ENCODE measurements at places on chromosomes 16 and 17. TPM values are rescaled to one million over a fixed set of nuclear protein-coding genes. Genes with fewer than 3 reads are reported as not detected.

Gene KCNH4
- under 0.01 TPM for total RNA-seq

Gene CORO6
- 12.4 TPM for total RNA-seq

Gene CLDN9
- not detected for total RNA-seq

Gene ANKRD40CL
- not detected for total RNA-seq

Gene CX3CL1
- total RNA-seq, result 0.32 TPM

Gene KRTAP9-4
- not detected for total RNA-seq

Gene EIF4A3
- 63.9 TPM for total RNA-seq

Gene ACAP1
- total RNA-seq, result 0.97 TPM

Gene ZDHHC1
- total RNA-seq, result 15.3 TPM

Gene FDXR
- 26.0 TPM for total RNA-seq

Gene OSBPL7
- 6.8 TPM for total RNA-seq

Gene SCNN1G
- total RNA-seq, result not detected

Gene SHISA9
- 1.8 TPM for total RNA-seq

Gene KRT40
- not detected for total RNA-seq

Gene IL34
- 2.8 TPM for total RNA-seq

Gene AGRP
- not detected for total RNA-seq

Gene HOXB2
- total RNA-seq, result 11.2 TPM

Gene MT1E
- 16.6 TPM for total RNA-seq

Gene QRICH2
- total RNA-seq, result 1.8 TPM

Gene HBQ1
- total RNA-seq, result not detected

Gene GDPD3
- total RNA-seq, result 0.73 TPM

Gene KRT24
- not detected for total RNA-seq

Gene RAB37
- total RNA-seq, result 0.85 TPM

Gene CRYM
- 0.24 TPM for total RNA-seq

Gene ITGB3
- 40.4 TPM for total RNA-seq

Gene KRT15
- total RNA-seq, result 0.32 TPM

Gene SLC5A10
- not detected for total RNA-seq

Gene SSTR5
- not detected for total RNA-seq

Gene CCL8
- total RNA-seq, result 0.12 TPM

Gene ASIC2
- not detected for total RNA-seq

Gene PDIA2
- not detected for total RNA-seq

Gene ODAD4
- total RNA-seq, result 0.97 TPM

Gene RAC3
- 5.0 TPM for total RNA-seq

Gene CA5A
- not detected for total RNA-seq

Gene TK2
- 54.5 TPM for total RNA-seq

Gene RHBDL1
- 2.9 TPM for total RNA-seq

Gene TAC4
- not detected for total RNA-seq

Gene RBBP6
- 39.3 TPM for total RNA-seq

Gene MYOCD
- total RNA-seq, result 0.81 TPM

Gene TLCD1
- total RNA-seq, result 3.9 TPM

Gene TP53TG3B
- total RNA-seq, result not detected

Gene CIBAR2
- not detected for total RNA-seq

Gene CDH3
- total RNA-seq, result 1.3 TPM

Gene DDX28
- 12.4 TPM for total RNA-seq

Gene SEPTIN1
- 0.32 TPM for total RNA-seq

Gene CCL17
- not detected for total RNA-seq

Gene CD300LB
- not detected for total RNA-seq

Gene VPS9D1
- total RNA-seq, result 19.8 TPM

Gene TMEM114
- 0.24 TPM for total RNA-seq

Gene MEFV
- 0.16 TPM for total RNA-seq

Gene TMEM204
- total RNA-seq, result 32.8 TPM

Gene SLC12A3
- total RNA-seq, result not detected

Gene TPPP3
- 0.97 TPM for total RNA-seq

Gene GLYR1
- total RNA-seq, result 43.4 TPM

Gene HMOX2
- 32.4 TPM for total RNA-seq

Gene RAMP2
- total RNA-seq, result not detected

Gene TEX19
- total RNA-seq, result not detected

Gene AXIN2
- 34.4 TPM for total RNA-seq

All from hair follicle dermal papilla cell (primary cell).